Foreskin melanocyte (primary cell): ENCODE measurements at places on chromosomes 12 and 14.

- no peak for DNase-seq
These were observed 8.1 kb upstream of the GAPDH start for GRCh38 chr12:6526201-6526600.

DNA sequence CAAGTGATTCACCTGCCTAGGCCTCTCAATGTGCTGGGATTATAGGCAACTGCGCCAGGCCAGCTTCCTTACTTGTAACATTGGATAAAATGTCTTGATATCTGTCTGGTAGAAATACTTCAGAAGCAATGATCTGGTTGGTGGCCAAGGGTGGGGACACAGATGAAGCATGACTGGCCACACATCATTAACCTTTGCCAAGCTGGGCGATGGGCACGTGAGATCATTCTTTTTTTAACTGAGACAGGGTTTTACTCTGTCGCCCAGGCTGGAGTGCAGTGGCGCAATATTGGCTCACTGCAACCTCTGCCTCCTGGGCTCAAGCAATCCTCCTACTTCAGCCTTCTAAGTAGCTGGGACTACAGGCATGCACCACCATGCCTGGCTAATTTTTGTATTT, 31.1 kb downstream of the PLEKHH1 start:
- no peak for DNase-seq

- DNase-seq = no peak
These were observed 49.5 kb upstream of the GNPNAT1 start for GRCh38 chr14:52840877-52841276.

- DNase-seq = no peak
These were observed 128.1 kb upstream of the MIS18BP1 start for GRCh38 chr14:45381091-45381490.

DNA sequence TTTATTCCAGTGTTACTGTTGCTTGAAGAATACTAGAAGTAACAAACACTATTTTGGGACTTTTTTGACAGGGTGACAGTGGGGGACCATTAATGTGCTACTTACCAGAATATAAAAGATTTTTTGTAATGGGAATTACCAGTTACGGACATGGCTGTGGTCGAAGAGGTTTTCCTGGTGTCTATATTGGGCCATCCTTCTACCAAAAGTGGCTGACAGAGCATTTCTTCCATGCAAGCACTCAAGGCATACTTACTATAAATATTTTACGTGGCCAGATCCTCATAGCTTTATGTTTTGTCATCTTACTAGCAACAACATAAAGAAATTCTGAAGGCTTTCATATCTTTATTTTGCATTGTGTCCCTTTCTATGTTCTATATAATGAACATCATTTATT, 44.5 kb downstream of the TMPRSS12 start:
- no peak for DNase-seq

DNA sequence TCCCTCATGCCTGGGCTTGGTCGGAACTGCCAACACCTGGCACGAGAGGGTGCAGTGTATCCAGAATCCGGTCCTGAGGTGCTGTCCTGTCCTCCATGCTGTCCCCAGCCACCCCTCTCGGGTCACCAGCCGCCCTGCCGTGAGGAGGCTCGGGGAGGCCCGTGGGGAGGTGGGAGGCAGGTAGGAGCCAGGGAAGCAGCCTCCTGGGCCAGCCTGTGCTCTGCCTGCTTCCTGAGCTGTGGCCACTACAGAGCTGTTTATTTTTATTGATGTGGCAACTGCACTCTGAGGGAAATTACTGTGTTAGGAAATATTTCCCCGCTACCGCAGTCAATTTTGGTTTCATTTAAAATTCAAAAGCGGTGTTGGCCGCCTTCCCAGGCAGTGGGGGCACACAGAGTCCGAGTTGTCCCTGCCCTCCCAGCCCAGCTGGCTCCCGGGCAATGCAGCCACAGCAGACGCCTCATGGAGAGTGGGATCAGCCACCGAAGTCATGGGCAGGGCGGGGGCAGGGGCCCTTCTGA, 18.3 kb downstream of the NOC4L start:
- no peak for DNase-seq

DNA sequence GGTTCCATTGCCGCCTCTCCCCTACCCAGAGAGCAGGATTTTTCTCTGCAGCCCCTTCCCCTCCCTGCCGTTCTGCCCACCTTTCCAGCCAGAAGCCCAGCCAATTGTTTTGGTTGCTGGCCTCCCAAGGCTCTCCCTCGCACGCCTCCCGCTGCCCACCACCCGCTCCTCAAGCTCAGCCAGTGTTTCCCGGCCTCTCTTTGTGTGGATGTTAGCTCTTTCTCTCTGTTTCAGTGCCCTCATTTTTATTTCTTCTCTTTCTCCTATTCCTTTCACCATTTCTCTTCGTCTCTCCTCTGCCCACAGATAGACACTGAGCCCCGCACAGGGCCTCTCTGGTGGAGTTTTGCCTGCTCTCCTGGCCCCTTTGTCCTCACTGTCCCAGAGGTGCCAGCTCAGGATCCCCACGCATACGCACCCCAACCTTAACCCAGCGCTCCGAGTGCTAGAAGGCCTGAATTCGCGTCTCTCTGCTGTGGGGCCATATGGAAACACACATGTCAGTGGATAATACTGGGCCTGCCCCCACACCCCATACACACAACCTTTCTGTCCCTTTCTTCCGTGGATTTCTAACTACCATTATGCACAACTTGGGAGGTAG, 54.9 kb downstream of the SMUG1 start:
- DNase-seq = no peak

DNA sequence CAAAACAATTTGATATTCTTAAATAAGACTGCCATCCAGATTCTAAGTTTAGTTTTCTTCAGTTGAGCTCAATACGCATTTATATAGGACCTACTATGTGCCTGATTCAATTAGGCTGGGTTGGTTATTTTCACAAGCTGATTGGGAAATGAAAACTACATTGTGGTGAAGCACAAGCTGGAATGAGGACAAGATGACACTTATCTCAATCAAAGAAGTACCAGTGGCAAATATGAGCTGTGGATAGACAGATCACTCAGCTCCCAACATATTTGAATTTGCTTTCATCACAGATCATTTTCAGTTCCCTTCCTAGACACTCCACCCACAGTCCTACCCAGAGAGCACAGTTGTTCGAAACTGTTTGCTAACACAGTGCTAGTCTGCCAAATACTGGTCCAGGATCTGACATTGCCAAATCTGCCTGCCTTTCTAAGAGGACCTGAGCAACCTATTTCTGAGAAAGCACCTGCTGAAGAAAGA, 74.7 kb downstream of the LLPH start:
- DNase-seq = no peak

DNA sequence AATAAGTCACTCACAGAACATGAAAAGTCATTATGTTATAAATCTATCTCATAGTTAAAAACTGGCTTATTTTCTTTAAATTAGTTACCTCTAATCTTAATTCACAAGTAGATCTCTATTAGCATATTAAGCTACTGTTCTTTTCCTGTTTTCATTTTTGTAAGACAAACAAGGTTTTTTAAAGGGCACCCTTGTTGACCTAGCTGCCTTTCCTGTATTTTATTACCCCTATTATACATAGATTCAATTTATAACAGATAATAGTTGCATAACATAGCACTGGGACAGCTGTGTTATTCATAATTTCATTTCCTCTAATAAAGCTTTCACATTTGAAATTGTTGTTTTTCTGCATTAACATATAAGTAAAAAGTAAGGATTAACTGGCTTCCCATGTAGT, 1500.7 kb upstream of the FLRT2 start:
- DNase-seq = no peak

- no peak for DNase-seq
These were observed at the start of gene CEP170B for GRCh38 chr14:104865081-104865630. Gene CEP170B (plus strand): TSS chr14:104865268. CDS start chr14:104868451, 3,183 bp downstream.

DNA sequence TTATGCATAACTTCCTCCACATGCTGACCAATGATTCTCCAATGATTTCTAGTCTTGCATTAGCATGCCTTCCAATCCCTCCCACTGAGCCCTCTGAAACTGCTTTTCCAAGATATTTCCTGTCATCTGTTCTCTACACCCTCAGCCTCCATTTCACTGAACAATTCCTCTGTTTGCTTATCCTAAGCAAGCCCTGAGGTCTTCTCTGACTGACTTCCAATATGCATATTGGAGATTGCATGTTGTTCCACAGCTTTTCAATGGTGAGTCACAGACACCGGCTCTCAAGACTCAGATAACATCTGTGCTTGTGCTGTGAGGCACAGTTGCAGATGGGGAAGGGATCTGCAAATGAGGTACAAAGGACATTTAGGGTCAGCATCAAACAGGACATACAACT, 141.0 kb downstream of the SLC16A7 start:
- DNase-seq = peak; percentile 86

GRCh38 chr14:90514015-90514398, 117.2 kb downstream of the CALM1 start:
- DNase-seq = no peak

DNA sequence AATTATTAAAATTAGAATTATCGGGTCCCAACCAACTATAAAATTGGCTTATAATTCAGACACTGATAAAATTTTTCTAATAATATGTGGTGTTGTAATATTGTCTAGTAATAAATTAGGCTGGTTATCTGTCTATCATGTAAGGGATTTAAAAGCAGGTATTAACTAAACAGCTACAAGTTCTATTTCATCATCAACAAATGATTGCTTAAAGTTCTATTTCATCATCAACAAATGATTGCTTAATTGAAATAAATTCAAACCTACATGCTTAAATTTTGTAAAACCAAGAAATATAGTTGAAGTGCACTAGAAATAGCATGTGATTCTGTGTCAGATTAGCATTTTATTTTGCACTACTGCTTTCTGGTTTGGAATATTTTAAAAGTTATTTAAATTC, 34.1 kb downstream of the SLCO1A2 start:
- DNase-seq = no peak

DNA sequence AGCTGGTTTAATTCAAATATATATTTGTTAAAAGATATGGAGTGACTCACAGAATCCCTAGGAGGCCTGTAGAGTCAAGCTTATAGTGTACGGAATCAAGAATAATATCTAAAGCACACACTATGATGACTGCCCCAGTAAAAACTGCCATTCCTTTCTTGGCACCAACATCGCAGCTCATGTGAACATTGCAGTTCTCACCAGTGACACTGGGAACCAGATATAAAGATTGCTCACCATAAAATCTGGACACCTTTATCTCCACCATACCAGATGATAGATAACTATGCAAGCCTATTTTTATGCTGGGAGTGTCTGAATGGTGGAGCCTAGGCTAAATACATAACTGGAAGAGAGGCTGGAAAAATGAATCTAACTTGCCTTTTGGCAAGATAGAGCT, 463.9 kb upstream of the TBX3 start:
- DNase-seq = no peak

DNA sequence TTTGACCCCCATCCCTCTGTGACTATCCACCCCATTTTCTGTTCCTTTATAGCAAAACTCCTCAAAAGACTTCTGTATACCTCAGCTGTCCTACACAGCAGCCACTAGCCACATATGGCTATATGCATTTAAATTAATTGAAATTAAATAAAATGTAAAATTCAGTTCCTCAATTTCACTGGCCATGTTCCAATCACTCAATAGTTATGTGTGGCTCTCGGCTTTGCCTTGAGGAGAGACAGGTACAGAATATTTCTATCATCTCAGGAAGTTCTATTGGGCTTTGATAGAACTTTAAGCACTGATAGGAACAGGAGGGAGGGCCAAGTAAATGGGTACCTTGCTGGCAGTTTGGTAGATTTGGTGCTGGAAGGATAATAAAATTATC, 280.3 kb upstream of the AMIGO2 start:
- DNase-seq = no peak

DNA sequence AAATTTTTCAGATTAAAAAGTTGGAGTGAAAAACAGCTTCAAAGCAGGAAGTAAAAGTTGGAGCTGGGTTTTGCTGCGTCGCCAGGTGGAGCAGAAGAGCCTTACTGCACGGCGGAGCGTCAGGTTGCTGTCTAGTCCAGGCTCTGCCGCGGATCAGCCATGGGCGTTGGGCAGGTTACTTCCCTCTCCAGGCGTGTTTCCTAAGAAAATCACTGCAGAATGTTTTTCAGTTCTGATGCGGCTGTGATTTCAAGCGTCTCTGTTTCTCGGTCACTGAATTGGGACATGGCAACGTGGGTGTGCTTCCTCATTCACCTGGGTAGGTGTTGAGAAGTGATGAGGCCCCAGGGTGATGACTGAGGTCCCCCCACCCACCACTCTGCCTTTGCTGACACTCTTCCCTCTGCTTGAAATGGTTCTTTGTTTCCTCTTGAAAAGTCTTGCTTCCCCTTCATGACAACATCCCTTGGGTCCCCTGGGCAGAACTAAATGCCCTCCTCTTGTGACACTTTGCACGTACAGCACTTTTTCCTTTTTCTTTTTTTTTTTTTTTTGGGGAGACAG, 7.6 kb downstream of the EVL start:
- no peak for DNase-seq

- no peak for DNase-seq
These were observed 28.2 kb upstream of the STAB2 start for GRCh38 chr12:103558879-103559278.

GRCh38 chr12:43370263-43370662, 181.7 kb downstream of the ADAMTS20 start:
- peak; percentile 86 for DNase-seq

DNA sequence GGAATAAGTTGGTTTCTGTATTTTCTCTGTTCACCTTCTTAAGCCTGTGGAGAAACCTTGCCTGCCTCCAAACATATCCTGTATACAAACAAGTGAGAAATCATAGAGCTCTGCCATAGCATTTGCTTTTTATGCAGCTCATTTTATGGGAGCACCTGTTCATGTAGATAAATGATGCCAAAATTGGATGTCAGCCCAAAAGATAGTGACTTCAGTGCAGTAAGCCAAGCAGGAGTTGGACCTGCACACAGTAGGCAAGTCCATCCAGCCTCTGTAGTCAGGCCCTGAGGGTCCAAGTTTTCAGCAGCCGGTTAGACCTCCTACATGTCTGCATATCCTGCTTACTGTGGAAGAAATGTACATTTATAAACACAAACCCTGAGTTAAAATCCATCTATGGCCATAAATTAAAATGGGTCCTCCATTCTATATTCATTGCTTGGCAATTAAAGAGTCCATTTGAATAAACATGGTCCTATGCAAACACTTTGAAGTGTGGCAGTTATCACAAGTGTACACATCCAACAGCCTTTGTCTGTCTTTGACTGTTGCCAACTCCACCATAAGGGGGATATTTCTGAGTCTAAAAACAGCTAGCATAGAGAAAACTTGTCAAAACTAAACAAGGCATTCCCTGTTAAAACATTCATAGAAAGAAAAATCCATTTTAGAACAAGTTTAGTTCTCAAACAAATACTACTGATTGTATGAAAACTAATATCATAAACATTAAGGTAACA, 847.8 kb downstream of the RPS29 start:
- no peak for DNase-seq

DNA sequence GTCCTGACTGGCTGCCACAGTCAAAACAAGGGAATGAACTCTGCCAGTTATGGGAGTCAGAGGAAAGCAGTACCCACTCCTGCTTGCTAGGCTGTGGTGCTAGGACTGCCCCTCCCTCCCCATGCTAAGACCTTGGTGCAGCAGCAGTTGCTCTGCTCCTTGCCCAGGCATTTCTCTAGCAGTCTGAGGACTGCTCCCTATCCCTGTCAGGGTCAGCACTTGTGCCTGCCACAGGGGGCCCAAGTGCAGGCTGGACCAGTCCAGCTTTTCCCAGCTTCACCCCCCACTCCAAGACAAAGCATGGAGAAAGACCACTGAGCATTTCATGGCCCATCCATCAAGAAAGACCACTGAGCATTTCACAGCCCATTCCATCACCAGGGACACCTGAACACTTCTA, 305.8 kb upstream of the CLEC14A start:
- DNase-seq = no peak

- no peak for DNase-seq
These were observed 4.6 kb downstream of the AP1G2 start for GRCh38 chr14:23562822-23563472.
